ENCODE measurements at places on chromosomes 2 and 18.

DNA sequence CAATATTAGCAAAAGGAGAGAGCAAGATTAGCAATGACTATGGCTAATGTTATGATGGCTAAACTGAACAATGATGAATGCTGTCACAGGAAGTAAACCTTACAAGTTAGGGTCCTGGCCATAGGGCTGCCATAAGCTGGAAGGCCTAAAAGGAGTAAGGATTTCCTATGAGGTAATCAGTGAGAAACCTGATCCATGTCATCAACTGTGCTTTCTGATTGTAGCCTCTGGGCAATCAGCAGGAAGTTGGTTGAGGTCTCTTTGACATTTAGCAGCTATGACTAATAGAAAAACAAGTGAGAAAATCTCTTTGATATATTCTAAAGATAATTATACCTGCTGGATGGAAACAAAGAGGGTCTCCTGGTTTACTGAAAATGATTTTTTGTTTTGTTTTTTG is 193.0 kb downstream of the RAB3GAP1 start:
- peak; percentile 60 for DNase-seq

GRCh38 chr2:173027181-173028128 is 48.2 kb upstream of the MAP3K20 start:
- DNase-seq: peak; percentile 90

- DNase-seq: no peak
These were observed 167.4 kb downstream of the NCK2 start for GRCh38 chr2:105912081-105912480.

- no peak for DNase-seq
These were observed 702.2 kb upstream of the NRXN1 start for GRCh38 chr2:51734115-51734514.

GRCh38 chr18:61443081-61443725 is 110.0 kb downstream of the CDH20 start:
- DNase-seq: no peak

DNA sequence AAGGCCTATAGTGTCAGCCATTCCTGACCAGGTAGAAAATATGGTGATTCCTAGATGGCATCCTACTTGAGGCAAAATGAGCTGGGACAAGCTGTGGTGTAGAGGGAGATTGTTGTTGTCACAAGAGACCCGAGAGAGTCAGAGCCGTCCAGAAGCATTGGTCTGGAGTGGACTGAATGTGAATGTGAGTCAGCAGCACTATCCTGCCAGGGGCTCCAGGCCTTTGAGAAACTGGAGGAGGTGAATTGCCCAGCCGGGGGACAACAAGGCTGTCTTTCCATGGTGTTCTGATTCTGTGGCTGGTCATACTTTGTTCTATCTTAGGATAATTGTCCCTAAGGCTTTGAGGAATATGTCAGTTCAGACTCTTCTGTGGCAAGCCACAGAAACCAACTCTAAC is 29.4 kb upstream of the EIF2AK3 start:
- no peak for DNase-seq

- no peak for DNase-seq
These were observed 91.7 kb upstream of the ITGA6 start for GRCh38 chr2:172335736-172336135.

GRCh38 chr2:147173798-147174197 is 671.0 kb upstream of the ACVR2A start:
- DNase-seq: no peak

DNA sequence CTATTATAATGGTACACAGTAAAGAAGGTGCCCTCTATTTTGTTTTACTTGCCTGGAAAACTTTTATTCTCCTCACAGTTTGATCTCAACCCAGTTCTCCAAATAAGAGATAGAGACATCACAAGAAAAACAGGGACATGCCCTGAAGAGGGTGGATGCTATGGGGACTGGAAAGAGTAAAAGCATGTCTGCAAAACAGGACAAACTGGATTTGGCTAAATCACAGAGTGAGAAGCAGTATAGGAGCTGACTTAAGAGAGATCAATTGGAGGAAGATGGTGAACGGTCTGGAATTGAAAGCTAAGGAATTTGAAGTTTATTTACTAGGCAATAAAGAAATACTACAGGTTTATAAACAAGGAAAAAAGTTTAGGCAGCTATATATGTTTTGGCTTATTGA is 33.0 kb downstream of the SP140L start:
- no peak for DNase-seq

DNA sequence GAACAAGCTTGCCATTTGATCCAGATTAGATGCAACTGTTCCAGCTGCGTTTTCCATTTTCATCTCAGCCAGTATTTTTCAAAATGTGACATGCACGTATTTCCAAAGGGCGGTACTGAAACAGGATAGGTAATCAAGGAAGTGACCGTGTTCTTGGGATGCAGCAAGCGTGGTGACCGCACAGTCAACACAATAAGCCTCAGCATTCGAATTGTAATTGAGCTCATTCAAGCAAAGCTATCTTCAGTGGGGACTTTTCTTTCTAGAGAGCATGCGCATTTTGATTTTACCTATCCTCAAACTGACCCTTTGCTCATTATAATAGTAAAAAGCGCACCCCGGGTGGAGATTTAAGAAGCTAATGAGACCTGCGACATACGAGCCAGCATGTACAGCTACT is 3.4 kb upstream of the ALPP start:
- DNase-seq: no peak

GRCh38 chr2:235866373-235866772 is 301.8 kb downstream of the GBX2 start:
- no peak for DNase-seq

GRCh38 chr2:9748577-9748976 is 94.7 kb upstream of the TAF1B start:
- DNase-seq: peak; percentile 53

GRCh38 chr2:196783431-196784094 is 15.9 kb downstream of the GTF3C3 start:
- DNase-seq: peak; percentile 36

DNA sequence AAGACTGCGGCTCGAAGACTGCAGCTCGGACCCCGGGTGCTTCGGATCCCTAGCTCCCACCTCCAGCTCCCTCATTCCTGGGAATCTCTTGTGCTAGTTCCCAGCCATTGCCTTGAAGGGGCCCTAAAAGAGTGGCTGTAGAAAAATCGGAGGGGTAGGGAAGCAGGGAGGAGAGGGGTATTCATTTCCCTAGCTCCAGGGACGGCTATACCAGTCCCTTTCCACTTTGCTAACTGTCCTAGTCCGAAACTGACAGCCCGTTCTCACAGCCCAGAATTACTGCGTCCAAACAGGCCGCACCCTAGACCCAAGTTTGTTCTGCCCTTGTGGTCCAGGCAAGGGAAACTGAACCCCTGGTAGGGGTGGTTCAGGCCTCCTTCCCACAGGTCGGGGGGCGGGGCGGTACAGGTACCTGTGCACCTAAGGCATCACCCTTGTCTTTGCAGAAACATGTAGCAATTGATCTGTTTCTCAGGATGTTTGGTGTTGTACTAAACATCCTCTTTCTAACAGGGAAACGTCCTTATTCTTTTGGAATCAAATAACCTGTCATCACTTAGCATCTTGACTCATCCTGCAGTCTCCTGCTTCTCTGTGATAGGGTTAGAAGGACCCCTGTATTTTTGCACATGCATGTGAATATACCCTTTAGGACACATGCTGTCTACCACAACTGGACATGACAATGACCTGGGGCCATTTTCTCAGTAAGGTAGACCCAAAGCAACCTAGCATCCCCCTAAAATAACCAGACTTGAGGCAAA is 4.0 kb downstream of the EMX1 start:
- DNase-seq: no peak

GRCh38 chr2:165082479-165082878 is 121.4 kb downstream of the SCN3A start:
- no peak for DNase-seq

GRCh38 chr2:2048461-2048860 is 282.6 kb downstream of the MYT1L start:
- DNase-seq: no peak

DNA sequence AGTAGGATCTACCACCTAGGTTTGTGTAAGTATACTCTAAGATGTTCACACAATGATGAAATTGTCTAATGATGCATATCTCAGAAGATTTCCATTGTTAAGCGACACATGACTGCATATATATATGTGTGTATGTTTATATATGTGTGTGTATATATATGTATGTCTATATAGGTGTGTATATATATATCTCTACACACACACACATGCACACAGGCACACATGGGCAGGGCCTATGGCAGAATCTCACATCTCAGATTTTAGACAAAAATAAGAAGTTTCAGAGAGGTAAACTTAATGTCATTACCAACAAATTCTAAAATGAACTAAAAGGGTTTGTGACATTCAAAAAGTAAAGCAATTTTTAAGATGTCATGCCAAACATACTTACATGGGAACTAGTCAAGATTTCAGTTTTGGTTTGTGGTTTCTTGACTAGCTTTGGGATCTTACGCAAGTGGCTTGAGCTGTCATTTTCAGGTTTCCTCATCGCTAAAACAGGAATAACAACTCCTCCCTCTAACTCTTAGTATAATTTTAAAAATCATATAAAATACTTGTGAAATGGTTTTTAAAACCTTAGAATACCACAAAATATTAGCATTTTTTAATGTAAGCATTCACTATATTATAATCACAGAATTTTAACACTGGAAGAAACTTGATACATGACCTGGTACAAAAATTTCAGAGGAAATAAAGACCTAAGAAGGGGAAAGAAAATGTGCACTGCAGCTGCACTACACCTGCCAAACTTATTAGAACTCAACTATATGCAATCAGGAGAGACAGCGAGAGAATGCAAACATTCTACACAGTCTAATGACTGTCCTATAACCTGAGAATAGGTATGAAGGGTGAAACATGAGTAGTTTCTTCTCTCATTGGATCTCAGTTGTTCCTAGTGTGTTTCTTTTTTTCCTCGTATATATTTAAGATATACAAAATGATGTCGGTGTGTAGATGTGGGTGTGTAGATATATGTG is 75.7 kb downstream of the TTC21B start:
- DNase-seq: peak; percentile 17

DNA sequence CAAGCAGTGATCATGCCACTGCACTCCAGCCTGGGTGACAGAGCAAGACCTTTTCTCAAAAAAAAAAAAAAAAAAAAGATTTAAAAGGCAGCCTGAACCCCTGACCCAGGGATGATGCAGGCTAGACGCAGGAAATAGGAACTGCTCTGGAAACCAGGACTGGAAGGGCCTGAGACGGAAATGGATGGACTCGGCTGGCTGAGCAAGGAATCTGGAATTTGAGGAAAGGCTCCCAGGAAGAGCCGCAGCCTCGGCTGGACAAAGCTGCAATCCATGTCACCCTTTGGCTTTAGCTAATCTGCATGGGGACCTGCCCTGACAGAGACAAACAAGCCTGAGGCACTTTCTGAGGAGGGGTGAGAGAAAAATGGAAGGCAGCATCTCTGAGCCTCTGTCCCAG is 55.0 kb upstream of the DAPL1 start:
- no peak for DNase-seq

DNA sequence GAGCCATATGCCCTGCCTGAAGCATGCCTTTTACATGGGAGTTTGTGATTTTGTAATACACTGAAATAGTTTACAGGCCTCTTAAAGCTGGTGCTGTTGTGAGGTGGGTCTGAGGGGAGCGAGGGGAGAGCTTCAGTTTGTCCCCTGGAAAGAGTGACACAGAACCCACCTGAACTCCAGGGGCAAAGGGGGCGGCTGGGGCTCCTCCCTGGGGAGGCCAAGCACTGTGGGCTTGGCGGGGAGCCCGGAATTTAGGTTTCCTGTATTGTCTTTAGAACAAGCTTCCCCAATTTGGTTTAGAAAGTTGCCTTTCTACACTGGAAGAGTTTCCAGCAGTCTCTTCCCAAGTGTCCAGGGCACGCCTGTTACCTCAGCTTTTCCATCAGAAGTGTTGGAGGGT is 75.7 kb downstream of the VAPA start:
- no peak for DNase-seq
